C1 segment of cervical spinal cord (tissue), 14 donors: ENCODE measurements at places on chromosomes 7 and 10.

DNA sequence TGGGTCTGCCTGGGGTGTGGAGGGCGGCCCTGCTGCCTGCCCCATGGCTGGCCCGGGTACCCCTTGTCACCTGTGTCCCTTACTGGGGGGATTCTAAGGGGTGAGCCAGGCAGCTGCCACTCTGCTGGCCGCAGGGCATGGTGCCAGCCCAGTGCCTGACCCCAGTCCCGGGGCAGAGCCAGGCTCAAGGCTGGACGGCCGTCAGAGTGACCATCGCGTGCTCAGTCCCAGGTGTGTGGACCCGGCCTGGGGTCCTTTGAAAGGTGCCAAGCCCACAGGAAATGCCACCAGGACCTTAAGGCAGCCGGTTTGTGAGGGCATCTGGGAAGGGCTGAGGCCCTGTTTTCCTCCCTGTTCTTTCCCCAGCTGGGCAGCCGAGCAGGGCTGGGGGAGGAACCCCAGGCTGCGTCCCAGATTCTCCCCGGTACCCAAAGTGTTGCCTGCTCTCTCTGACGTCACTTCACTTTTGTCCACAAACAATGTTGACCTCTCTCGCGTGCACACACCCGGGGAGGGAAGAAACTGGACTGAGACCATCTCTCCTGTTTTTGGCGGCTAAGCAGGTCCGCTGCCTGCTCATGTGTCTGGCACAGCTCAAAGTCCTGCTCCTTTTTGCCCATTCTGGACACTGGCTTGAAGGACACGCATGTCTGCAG lies 37.6 kb downstream of the PAPOLB start:
- peak; percentile 38 for DNase-seq

GRCh38 chr10:29482591-29483431 lies 152.0 kb downstream of the SVIL start:
- no peak for DNase-seq

- no peak for DNase-seq
These were observed 131.9 kb downstream of the SRPK2 start for GRCh38 chr7:105256761-105257231.

- no peak for DNase-seq
These were observed 135.0 kb downstream of the DYNC1I1 start for GRCh38 chr7:95907337-95907736.
